ENCODE measurements at places on chromosomes 11 and 22. TPM values are rescaled to one million over a fixed set of nuclear protein-coding genes. Genes with fewer than 3 reads are reported as not detected.
A peak's percentile ranks its signal among the peaks of the same experiment; 100 is the strongest.

APOL6 gene
- 16.4 TPM for total RNA-seq

INS gene
- not detected for total RNA-seq

GGT5 gene
- total RNA-seq: 3.6 TPM

OR1S2 gene
- not detected for total RNA-seq

DNA sequence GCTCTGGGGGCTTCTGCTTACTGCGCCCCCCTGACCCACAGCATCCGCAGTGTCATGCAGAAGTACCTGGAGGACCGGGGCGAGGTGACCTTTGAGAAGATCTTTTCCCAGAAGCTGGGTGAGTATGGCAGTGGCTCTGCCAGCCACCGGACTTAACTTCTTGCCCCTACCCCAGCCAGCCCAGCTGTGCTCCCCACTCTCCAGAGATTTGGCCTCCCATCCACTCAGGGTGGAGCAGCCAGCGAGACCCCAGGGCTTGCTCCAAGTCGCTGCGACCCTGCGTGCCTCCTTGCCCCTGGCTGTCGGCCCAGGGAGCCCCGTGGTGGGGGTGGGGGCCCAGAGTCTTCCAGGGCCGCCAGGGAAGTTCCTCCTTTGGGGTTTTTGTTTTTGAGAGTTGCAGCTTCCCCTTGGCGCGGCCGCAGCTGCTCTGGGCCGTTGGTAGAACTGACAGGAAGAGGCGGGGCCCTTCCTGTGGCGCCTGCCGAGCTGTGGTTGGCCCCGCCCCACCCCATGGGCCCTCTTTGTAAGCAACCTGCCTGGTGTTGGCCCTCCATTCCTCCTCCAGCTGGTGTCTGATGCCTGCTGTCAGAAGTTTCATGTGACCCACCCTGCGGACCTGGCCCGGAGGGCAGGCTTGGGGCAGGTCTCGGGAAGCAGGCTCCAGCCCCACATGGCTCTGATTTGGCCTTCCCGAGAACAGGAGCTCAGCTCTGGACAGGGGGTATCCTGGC is 11.1 kb downstream of the GRK2 start:
- H3K4me3 ChIP-seq: no peak overlapping the region
- peaks cover 14% of the 10 kb centered on the region for H3K4me1 ChIP-seq
- peak overlapping the region; percentile 57 for H3K27ac ChIP-seq
- H3K36me3 ChIP-seq: peaks cover 7% of the 10 kb centered on the region
- no peak for DNase-seq

DNA sequence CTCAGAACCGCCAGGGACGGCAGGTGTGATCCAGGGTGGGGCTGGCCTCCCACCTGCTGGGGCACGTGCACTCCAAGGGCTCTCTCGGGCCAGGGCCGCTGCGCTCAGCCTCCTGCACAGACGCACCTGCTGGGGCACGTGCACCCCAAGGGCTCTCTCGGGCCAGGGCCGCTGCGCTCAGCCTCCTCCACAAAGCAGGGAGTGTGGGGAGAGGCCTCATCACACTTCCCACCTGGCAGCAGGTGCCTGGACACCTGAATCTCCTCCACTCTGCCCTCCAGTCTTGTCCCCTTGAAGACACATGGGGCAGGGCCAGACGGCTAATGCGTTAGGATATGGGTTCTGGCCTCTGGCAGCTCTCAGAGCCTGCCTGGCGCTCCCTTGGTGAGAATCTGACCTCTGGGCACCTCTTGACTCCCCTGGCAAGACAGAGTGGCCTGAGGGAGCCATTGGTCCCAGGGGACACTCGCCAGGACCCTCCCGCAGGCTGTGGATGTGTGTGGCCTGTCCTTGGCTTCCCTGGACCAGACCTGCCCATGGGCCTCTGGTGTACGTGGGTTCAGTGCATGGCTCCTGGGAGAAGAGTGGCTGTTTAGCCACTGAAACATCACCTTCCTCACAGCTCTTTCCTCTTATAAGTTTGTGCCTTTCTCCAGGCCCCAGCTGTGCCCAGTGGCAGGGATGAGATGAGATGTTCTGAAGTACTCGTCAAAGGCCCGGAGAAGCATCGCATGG is 73.5 kb downstream of the BRD1 start:
- no peaks in the 10 kb centered on the region for H3K27me3 ChIP-seq
- no peaks in the 10 kb centered on the region for H3K4me1 ChIP-seq
- no peak overlapping the region for H3K4me3 ChIP-seq
- H3K27ac ChIP-seq: no peak overlapping the region
- no peak for DNase-seq
- no peaks in the 10 kb centered on the region for H3K36me3 ChIP-seq

- no peak overlapping the region for H3K27ac ChIP-seq
- H3K36me3 ChIP-seq: no peaks in the 10 kb centered on the region
- H3K4me3 ChIP-seq: no peak overlapping the region
- no peak for DNase-seq
- H3K27me3 ChIP-seq: no peaks in the 10 kb centered on the region
- no peaks in the 10 kb centered on the region for H3K4me1 ChIP-seq
Measured at GRCh38 chr11:84825106-84825660, 802.0 kb downstream of the DLG2 start.

DNA sequence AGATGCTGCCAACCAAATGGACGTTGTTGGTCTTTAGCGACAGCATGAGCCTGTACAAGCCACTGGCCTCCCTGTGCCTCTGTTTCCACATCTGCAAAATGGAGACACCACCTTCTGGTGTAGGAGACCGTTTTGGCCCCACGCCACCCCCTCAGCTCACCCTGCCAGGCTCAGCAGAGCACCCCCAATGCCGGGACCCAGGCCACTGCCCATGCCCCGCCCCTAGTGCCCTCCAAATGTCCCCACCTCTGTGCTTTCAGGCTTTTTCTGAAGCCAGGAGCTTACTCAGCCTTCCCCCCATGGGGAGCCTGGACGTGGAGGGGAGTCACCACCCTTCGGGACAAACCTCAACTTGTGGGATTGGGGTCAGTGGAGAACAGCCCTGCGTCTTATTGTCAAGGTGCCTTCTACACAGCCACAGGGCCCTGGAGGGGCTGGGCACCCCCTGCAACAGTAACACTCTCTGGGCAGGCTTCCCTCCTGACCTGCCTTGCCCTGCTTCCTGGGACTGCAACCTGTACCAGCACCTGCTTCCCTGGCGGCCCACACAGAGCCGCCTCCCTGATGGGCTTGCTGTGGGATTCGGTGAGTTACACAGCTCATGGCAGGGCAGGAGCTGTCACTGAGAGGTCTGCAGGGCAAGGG is 24.6 kb upstream of the RTL6 start:
- H3K4me1 ChIP-seq: no peaks in the 10 kb centered on the region
- no peak overlapping the region for H3K27ac ChIP-seq
- H3K4me3 ChIP-seq: no peak overlapping the region
- H3K36me3 ChIP-seq: no peaks in the 10 kb centered on the region
- H3K27me3 ChIP-seq: no peaks in the 10 kb centered on the region
- DNase-seq: no peak

DNA sequence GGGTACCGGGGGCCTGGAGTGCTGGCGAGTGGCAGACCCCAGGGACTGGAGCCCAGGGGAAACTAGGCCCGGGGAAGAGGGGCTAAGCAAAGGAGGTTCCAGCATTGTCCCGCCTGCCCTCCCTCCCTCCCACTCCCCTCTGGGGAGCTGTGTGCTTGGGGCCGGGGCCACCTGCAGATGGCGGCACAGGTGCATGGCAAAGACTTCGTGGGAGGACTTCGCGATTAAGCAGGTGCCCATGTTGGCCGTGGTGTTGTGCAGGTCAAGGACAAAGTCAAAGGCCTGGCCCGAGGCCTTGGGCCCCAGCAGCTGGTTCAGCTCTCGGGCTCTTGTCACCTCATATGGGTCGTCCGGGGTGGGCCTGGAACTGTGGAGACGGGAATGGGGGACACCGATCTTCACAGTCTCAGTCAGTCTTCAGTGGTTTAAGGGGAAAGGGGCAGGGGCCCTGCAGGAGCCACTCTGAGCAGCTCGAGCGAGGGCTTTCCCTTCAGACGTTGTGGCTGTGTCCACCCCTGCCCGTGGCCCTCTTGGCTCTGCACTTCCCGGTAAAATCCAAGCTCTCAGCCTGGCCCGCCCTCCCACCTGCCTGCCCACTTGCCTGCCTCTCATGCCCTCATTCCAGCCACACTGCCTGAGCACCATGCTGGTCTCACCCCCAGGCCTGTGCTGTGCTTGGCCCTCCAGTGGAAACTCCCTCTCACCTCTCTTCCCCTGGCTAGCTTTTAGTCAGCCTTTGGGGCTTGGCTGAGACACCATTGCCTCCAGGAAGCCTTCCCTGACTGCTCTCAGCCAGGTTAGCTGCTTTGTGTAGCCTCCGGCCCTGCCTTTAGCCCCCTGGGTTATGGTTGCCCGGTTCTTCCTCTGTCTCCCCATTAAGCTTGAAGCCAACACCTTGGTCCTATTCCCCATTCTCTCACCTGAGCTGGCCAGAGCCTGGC is 4.7 kb downstream of the ACY3 start:
- H3K4me3 ChIP-seq: no peak overlapping the region
- no peaks in the 10 kb centered on the region for H3K27me3 ChIP-seq
- H3K27ac ChIP-seq: no peak overlapping the region
- H3K4me1 ChIP-seq: peaks cover 4% of the 10 kb centered on the region

DNA sequence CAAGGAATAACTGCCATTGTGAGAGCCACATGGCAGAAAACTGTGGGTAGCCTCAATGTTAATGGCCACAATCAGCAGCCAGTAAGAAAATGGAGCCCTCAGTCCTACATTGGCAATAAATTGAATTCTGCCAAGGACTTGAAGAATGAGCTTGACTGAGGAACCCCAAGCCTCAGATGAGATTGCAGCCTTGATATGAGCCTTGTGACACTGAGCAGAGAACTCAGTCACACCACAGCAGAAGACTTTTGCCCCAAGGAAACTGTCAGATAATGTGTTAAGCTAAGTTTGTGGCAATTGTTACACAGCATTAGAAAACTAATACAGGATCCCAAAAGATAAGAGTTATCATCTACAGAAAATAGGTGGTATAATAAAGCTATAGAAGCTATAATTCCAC is 2.4 kb upstream of the TTC17 start:
- no peak overlapping the region for H3K27ac ChIP-seq
- H3K27me3 ChIP-seq: no peaks in the 10 kb centered on the region
- H3K36me3 ChIP-seq: no peaks in the 10 kb centered on the region
- no peak for DNase-seq

DNA sequence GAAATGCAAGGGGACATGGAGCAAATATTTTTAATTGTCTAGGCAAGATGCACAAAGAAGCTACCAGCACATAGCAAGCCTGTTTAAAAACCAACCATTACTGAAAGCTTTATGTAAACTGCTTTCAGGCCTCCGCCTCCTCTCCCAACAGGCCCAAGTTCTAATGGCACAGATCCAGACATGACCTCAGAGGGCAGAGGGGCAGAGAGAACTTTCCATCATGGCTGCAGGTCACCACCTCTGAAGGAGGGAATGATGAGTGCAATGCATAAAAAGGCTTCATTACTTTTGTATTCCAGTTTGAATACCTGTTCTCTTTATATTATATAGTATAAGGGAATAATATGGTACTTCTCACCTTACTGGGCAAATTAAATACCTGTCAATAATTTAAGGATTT is 15.2 kb downstream of the DDX17 start:
- H3K27ac ChIP-seq: no peak overlapping the region
- H3K4me3 ChIP-seq: no peak overlapping the region
- H3K27me3 ChIP-seq: no peaks in the 10 kb centered on the region
- H3K36me3 ChIP-seq: peaks cover 73% of the 10 kb centered on the region
- H3K4me1 ChIP-seq: no peaks in the 10 kb centered on the region

- no peaks in the 10 kb centered on the region for H3K27me3 ChIP-seq
- H3K36me3 ChIP-seq: no peaks in the 10 kb centered on the region
- H3K4me3 ChIP-seq: no peak overlapping the region
- H3K27ac ChIP-seq: no peak overlapping the region
Measured at GRCh38 chr11:95910638-95911368, 13.1 kb downstream of the MTMR2 start.

GRCh38 chr11:2318707-2319106 is 16.9 kb downstream of the TSPAN32 start:
- H3K4me3 ChIP-seq: no peak overlapping the region
- peaks cover 12% of the 10 kb centered on the region for H3K4me1 ChIP-seq
- DNase-seq: no peak
- no peak overlapping the region for H3K27ac ChIP-seq
- no peaks in the 10 kb centered on the region for H3K27me3 ChIP-seq

DNA sequence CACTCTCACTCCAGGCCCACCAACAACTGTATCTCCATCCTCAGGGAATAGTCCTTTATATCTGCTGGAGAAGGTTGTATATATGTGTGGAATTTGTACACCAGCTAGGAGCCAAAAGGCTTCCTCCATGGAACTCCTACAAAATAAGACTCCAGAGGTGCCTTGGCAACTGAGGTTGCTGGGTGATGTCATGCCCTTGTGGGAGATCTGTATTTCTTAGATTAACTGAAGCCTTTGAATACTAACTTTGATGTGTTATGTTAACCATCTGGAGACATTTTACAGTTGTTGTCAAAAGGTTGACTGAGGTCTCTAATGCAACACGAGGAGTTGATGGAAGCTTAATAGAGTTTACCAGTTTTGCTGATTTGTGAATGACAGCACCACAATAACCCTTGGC is 139.5 kb upstream of the TTC12 start:
- H3K4me3 ChIP-seq: no peak overlapping the region
- H3K36me3 ChIP-seq: no peaks in the 10 kb centered on the region
- peaks cover 20% of the 10 kb centered on the region for H3K27me3 ChIP-seq
- no peaks in the 10 kb centered on the region for H3K4me1 ChIP-seq
- no peak for DNase-seq
- H3K27ac ChIP-seq: no peak overlapping the region

All from Panc1 (cell line).